Osteocyte (in vitro differentiated cells): ENCODE measurements at places on chromosomes 6 and 20. TPM values are rescaled to one million over a fixed set of nuclear protein-coding genes. Genes with fewer than 3 reads are reported as not detected.

DNA sequence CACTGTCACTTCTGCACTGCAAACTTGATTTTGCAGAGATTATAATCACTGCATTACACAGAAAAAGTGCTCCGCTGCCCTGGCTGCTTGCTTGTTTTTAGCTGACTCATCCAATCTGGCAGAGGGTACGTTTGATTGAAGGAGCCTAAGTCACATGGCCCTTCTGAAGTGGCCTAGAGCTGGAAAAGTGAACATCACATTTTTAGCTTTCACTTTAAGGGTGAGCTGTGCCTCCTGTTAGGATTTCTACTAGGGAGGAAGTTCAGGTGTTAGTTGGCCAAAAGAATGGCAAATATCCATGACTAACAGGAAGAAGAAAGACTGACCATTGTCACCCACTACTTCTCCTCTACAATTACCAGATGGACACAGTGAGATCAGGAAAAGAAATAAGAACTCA lies 889.1 kb upstream of the MAP3K7 start:
- no peak overlapping the region for H3K27ac ChIP-seq
- no peak for DNase-seq
- no peaks in the 10 kb centered on the region for H3K36me3 ChIP-seq

GRCh38 chr20:57570920-57571319 lies 10.0 kb downstream of the PCK1 start:
- H3K36me3 ChIP-seq, result no peaks in the 10 kb centered on the region
- no peak overlapping the region for H3K27ac ChIP-seq
- H3K27me3 ChIP-seq, result peaks cover 50% of the 10 kb centered on the region
- no peak for DNase-seq

GRCh38 chr6:11814819-11815218 lies 36.2 kb upstream of the ADTRP start:
- H3K4me3 ChIP-seq, result no peak overlapping the region
- H3K36me3 ChIP-seq, result no peaks in the 10 kb centered on the region
- H3K27ac ChIP-seq, result peak overlapping the region; percentile 84
- DNase-seq, result no peak
- no peaks in the 10 kb centered on the region for H3K27me3 ChIP-seq

CCDC170 gene
- total RNA-seq, result 0.78 and 0.84 TPM in 2 replicates

DNA sequence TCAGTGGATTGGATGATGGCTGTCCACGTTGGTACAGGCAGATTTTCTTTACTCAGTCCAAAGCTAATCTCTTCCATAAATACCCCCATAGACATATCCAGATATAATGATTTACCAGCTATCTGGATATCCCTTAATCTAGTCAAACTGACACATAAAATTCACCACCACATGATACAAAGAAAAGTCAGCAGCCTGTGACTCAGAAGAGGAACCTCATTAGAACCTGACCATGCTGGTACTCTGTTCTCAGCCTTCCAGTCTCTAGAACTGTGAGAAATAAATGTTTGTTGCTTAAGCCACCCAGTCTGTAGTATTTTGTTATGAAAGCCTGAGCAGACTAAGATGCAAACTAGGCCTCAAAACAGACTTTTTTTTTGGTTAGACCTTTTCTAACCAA lies 431.3 kb upstream of the RNF217 start:
- no peak overlapping the region for H3K27ac ChIP-seq
- no peak for DNase-seq
- H3K4me1 ChIP-seq, result peaks cover 46% of the 10 kb centered on the region
- no peak overlapping the region for H3K4me3 ChIP-seq
- H3K27me3 ChIP-seq, result no peaks in the 10 kb centered on the region
- H3K36me3 ChIP-seq, result no peaks in the 10 kb centered on the region

DNA sequence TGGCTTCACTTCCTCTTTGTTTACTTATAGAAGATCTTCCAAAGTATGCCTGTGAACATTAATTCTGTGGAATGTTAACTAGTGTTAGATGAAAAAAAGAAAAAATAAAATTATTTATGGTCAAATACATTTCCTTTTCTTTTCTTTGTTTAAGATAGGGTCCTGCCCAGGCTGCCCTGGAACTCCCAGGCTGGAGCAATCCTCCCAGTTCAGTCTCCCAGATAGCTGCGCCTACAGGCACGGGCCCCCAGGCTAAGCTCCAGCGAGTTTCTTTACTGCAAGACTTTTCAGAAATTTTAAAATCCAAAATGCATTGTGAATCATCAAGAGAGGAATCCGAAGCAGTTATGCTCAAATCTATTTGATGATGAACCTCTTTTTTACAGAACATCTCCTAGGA lies 39.3 kb upstream of the IL20RA start:
- peaks cover 51% of the 10 kb centered on the region for H3K27me3 ChIP-seq
- H3K36me3 ChIP-seq, result no peaks in the 10 kb centered on the region
- H3K4me3 ChIP-seq, result no peak overlapping the region
- H3K4me1 ChIP-seq, result peaks cover 5% of the 10 kb centered on the region
- H3K27ac ChIP-seq, result no peak overlapping the region
- DNase-seq, result no peak

DNA sequence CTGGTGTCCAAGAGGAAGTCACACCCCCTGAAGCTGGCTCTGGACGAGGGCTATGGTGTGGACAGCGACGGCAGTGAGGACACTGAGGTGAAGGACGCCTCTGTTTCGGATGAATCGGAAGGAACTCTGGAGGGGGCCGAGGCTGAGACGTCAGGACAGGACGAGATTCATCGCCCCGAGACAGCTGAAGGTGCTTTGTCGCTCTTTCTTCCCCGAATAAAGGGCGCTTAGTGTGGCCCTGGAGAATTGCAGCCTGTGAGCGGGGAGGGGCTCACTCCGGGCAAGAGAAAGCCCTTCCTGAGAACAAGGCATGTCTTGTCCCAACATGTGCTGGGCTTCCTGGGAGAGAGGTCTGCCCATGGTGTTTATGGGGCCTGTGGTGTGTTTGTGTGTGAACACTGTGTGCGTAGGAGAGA lies 41.4 kb downstream of the MYT1 start:
- H3K4me3 ChIP-seq, result no peak overlapping the region
- DNase-seq, result no peak
- peaks cover 22% of the 10 kb centered on the region for H3K27me3 ChIP-seq

GRCh38 chr20:1336699-1337367 lies 7.9 kb upstream of the SDCBP2 start:
- H3K27me3 ChIP-seq, result no peaks in the 10 kb centered on the region
- H3K27ac ChIP-seq, result no peak overlapping the region
- peak; percentile 78 for DNase-seq
- no peaks in the 10 kb centered on the region for H3K4me1 ChIP-seq
- H3K4me3 ChIP-seq, result no peak overlapping the region

TRAPPC3L gene
- total RNA-seq, result not detected in 2 replicates

DNA sequence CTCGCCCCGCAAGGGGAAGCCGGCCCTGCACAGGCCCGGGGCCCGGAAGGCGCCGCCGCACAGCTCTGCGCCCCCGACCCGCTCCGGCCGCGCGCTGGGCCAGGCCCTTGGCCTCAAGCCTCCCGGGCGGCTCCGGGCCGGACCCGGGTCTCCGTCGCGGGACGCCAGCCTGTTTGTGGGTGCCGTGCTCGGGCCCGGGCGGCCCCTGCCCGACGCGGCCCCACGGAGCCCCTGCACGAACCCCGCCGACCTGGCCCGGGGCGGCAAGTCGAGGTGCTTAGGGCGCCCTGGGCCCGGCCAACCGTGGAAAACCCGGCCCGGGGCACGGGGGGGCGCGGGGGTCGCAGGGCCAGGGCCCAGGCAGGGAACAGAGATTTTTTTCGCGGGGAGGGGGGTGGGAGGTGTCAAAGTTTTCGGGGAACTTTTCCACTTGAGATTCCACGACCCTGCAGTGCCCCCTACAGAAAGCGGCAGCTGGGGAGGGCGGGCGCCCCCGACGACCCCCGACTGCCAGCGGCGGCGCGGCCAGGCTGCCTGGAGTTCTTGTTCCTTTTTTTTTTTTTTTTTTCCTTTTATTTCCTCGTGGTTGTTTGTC lies 805 bp upstream of the STX16 start:
- peak; percentile 77 for DNase-seq
- H3K27me3 ChIP-seq, result no peaks in the 10 kb centered on the region
- H3K36me3 ChIP-seq, result no peaks in the 10 kb centered on the region
- H3K4me1 ChIP-seq, result peaks cover 28% of the 10 kb centered on the region
- H3K27ac ChIP-seq, result peak overlapping the region; percentile 97

- H3K27ac ChIP-seq, result no peak overlapping the region
- H3K27me3 ChIP-seq, result peaks cover 7% of the 10 kb centered on the region
- DNase-seq, result no peak
- H3K4me1 ChIP-seq, result peaks cover 16% of the 10 kb centered on the region
Measured at GRCh38 chr6:36829919-36830544, 9.2 kb downstream of the CPNE5 start.

GRCh38 chr6:135722190-135722589 lies 129.3 kb upstream of the PDE7B start:
- no peak overlapping the region for H3K4me3 ChIP-seq
- no peaks in the 10 kb centered on the region for H3K36me3 ChIP-seq
- no peak for DNase-seq
- H3K27me3 ChIP-seq, result no peaks in the 10 kb centered on the region
- H3K27ac ChIP-seq, result no peak overlapping the region
- H3K4me1 ChIP-seq, result peaks cover 10% of the 10 kb centered on the region

DNA sequence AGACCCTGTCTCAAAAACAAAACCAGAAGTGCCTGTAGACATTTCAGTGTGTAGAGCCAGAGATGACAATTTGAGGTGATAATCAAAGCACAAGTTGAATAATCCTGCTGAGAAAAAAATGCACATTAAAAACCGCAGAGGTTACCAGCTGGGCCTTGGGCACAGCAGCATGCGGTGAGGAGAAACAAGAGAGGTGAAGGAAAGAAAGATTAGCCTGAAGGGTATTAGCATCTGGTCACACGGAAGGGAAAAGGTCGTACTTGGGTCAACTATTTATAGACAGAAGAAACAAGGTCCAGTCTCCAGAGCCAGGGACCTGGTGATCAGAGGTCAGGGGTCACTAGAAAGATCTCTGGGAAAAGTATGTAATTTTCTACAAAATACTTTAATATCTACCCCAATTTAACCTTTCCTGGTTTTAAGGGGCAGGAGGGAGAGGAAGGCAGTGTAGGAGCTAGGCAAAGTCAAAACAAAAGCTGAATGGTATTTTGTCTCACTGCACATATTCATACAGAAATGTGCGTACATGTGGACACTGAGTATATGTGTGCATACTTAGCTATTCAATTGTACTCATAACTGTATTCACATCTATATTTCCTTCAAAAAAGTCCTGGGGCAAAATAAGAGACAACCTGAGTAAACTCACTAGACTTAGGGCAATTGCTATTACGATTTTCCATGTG lies 10.1 kb downstream of the MAP7 start:
- no peak overlapping the region for H3K27ac ChIP-seq
- H3K27me3 ChIP-seq, result peaks cover 45% of the 10 kb centered on the region
- no peaks in the 10 kb centered on the region for H3K36me3 ChIP-seq
- no peak for DNase-seq
- H3K4me3 ChIP-seq, result no peak overlapping the region

SMPDL3A gene
- total RNA-seq, result 12.8 and 14.6 TPM in 2 replicates

DNA sequence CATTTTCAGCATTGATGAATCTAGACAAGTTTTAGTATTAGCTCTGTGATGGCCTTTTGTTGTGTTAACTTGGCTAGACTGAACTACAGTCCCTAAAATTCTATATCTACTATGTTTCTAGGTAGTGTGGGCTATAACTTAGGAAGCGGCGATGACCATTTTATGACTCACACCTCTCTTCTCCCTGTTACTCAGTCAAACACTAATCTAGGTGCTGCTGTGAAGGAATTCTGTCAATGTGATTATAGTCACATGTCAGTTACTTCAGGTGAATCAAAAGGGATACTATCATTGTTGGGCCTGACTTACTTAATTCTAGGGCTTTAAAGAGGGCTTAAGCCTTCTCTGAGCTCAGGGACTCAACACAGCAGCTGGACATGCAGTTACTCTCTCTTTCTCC lies 691.5 kb upstream of the MAP3K7 start:
- peaks cover 34% of the 10 kb centered on the region for H3K4me1 ChIP-seq
- H3K4me3 ChIP-seq, result no peak overlapping the region
- H3K27ac ChIP-seq, result no peak overlapping the region

- H3K27ac ChIP-seq, result peak overlapping the region; percentile 95
- H3K27me3 ChIP-seq, result no peaks in the 10 kb centered on the region
- DNase-seq, result no peak
- H3K36me3 ChIP-seq, result peaks cover 7% of the 10 kb centered on the region
- peak overlapping the region; percentile 57 for H3K4me3 ChIP-seq
Measured at GRCh38 chr6:125814481-125814880, 23.7 kb downstream of the NCOA7 start.

PNPLA1 gene
- total RNA-seq, result not detected in 2 replicates

KIFC1 gene
- 10.8 and 11.6 TPM in 2 replicates for total RNA-seq

BTNL2 gene
- total RNA-seq, result not detected in 2 replicates

DAAM2 gene
- total RNA-seq, result 87.2 and 92.1 TPM in 2 replicates

GRCh38 chr6:159106627-159107241 lies 61.9 kb upstream of the TAGAP start:
- H3K27me3 ChIP-seq, result peaks cover 39% of the 10 kb centered on the region
- H3K27ac ChIP-seq, result no peak overlapping the region
- no peaks in the 10 kb centered on the region for H3K4me1 ChIP-seq
- H3K36me3 ChIP-seq, result no peaks in the 10 kb centered on the region
- peak; percentile 34 for DNase-seq

- H3K4me1 ChIP-seq, result peaks cover 33% of the 10 kb centered on the region
- H3K27me3 ChIP-seq, result no peaks in the 10 kb centered on the region
- DNase-seq, result no peak
- H3K27ac ChIP-seq, result peak overlapping the region; percentile 89
- H3K36me3 ChIP-seq, result peaks cover 2% of the 10 kb centered on the region
Measured at GRCh38 chr6:125481056-125481455, 179.3 kb upstream of the HDDC2 start.

GRCh38 chr6:129646642-129647041 lies 63.3 kb downstream of the ARHGAP18 start:
- DNase-seq, result no peak
- peak overlapping the region; percentile 11 for H3K4me3 ChIP-seq
- H3K36me3 ChIP-seq, result peaks cover 1% of the 10 kb centered on the region
- H3K27ac ChIP-seq, result peak overlapping the region; percentile 88

DNA sequence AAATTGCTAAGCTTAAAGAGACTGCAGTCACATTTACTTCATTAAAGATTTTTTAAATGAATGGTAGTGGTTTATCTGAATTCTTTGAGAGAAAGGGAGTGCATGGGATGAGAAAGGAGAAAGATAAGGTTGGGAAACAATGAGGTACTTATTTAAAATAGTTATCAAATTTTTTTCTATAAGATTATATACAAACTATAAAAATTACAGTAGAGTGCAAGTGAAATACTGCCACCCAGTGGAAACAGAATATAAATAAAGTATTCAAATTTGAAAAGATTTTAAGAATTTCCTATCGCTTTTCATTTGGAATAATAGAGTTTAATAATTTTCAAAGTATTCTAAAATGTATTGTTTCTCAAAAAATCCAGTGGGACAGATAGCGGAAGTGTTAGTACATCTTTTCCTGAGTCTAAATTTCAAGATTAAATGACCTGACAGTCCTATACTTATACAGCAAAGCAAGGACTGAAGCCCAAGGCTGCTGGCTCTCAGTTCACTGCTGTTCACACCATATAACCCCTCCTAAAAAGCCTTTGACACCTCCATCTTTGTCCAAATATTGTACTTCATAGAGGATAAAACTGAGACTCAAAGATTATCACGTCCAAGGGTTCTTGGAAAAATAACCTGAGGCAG lies 31.1 kb downstream of the EPM2A start:
- DNase-seq, result no peak
- no peak overlapping the region for H3K4me3 ChIP-seq
- H3K36me3 ChIP-seq, result no peaks in the 10 kb centered on the region
- H3K4me1 ChIP-seq, result peaks cover 23% of the 10 kb centered on the region

PKIB gene
- total RNA-seq, result 28.7 and 35.0 TPM in 2 replicates

PERP gene
- 26.0 and 26.6 TPM in 2 replicates for total RNA-seq

ETV7 gene
- total RNA-seq, result 0.24 and 0.59 TPM in 2 replicates
